Renal cortical epithelial cell (primary cell): ENCODE measurements at places on chromosomes 6 and 20.

GRCh38 chr6:16108921-16109658 is 19.8 kb upstream of the MYLIP start:
- DNase-seq = no peak

GRCh38 chr6:34772940-34773339 is 15.6 kb downstream of the SNRPC start:
- DNase-seq = no peak

DNA sequence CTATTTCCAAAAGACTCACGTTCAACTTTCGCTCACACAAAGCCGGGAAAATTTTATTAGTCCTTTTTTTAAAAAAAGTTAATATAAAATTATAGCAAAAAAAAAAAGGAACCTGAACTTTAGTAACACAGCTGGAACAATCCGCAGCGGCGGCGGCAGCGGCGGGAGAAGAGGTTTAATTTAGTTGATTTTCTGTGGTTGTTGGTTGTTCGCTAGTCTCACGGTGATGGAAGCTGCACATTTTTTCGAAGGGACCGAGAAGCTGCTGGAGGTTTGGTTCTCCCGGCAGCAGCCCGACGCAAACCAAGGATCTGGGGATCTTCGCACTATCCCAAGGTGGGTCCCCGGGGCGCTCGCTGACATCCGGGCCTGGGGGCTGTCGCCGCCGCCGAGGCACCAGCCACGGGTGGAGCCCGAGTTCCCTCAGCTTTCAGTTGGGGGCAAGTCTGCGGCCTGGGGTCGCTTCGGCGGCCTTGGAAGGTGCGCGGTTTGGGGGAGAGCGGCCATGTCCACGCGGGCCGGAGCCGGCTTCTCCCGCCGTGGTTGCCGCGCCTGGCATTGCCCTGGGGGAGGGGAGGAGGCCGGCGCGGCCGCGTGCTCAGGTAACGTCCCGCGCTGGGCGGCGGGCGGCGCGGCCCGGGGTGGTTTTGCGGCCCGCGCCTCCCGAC is 429 bp downstream of the AMD1 start:
- DNase-seq = no peak

- DNase-seq = no peak
Observed at GRCh38 chr6:9085054-9085708, 649.8 kb upstream of the SLC35B3 start.

- no peak for DNase-seq
Observed at GRCh38 chr20:51022803-51023616, at the start of gene KCNG1. KCNG1 (minus strand) TSS chr20:51023107; CDS start chr20:51010338, 12,769 bp downstream.

DNA sequence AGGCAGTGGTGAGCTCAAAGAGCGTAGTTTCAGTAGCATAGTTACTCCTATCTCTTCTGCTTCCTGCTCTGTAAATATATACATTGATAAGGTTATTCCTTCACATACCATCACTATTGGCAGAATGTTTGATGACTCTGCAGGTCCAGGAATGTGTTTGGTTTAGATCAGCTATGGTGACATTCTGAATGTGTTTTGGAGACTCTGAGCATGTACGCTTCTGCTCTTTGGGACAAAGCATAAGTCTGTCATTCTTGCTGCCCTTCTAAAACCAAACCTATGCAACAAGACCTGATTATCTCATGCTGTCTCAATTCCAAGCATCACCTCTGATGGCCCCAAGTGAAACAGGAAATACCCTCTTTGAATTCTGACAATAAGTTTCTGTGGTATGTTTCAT is 1074.3 kb downstream of the KIF16B start:
- no peak for DNase-seq

GRCh38 chr6:128071212-128071611 is 170.4 kb upstream of the THEMIS start:
- no peak for DNase-seq

DNA sequence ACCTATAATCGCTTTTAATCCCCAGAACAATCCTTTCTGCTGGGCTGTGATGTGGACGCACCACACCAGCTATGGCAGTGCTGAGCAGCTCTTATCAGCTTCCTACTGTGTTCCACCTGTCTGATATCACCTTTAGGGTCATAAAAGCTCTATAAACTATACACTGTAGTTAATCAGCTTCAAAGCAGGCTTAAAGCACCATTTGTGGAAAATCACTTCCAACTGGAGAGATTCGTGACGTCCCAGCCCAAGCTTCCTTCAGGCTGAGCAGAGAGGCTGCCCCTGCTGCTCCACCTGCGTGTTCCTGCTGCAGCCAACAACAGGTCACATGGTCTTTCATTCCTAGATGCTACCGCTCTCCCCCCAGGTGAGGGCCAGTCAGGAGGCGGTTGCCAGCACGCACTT is 156.5 kb downstream of the SMOC2 start:
- no peak for DNase-seq

DNA sequence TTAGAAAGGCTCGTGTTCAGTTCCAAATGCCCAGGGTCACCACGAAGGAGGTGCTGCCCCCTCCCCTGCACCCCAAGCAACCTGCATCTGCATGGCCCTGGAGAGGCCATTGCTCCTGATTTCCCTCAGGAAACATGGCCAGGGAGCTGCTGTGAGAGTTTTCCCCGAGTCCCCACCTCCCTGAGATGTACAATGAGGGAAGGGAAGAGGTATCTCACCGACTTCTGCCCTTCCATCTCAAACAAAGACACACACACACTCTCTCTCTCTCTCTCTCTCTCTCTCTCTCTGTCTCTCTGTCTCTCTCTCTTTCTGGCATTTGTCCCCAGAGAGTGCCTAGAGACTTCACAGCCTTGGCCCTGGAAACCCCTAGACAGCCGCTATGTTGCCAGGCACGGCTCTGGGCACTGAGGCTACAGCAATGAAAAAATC is 120.4 kb downstream of the MRPL14 start:
- no peak for DNase-seq

DNA sequence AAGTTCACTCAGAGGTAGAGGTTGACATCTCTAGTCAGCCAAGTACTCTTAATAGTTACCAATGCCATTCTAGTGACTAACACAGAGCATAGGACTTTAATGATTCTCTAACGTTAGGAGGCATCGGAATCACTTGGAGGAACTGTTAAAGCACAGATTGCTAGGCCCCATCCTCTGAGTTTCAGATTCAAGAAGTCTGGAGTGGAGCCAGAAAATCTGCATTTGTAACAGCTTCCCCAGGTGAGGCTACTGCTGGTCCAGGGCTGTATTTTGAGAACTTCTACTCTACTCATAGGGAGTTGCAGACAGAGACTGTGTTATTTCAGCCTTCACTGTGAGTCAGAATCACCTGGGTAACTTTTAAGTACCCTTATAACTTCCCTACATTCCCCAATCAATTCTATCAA is 5.7 kb downstream of the LMBRD1 start:
- peak; percentile 88 for DNase-seq

- DNase-seq = peak; percentile 87
Observed at GRCh38 chr6:145688493-145688905, 46.8 kb downstream of the EPM2A start.

DNA sequence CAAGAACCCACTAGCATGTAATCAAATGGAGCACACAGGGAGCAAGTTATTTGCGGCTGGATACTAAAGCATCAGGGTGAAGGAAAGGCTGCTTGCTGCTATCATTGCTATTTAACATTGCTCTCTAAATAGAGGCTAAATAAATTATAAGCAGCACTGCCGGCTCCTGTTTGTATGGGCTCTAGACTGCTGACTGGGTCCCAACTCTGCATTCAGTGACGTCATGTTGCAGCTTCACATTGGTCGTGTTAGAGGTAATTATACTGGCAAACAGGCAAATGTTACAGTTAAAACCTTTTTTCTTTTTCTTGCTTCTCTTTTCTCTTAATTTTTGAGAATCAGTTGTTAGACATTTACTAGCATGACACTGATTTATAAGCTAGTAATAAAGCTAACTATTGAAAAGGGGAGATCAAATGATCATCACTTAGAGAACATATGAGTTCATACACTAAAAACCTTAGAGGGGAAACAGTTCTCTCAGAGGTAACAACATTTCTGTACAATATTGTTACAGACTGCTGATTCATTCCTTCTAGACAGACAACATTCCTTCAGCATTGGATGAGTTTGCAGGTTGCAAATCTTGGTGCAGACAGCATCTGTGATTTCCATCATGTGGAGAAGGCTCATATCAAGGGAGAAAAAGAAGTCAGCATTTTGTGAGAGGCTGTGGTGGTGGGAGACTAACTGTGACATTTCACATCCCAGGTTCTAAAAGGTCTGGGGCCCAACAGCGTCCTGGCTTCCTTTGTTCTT is 15.9 kb downstream of the RFPL4B start:
- DNase-seq = peak; percentile 1

DNA sequence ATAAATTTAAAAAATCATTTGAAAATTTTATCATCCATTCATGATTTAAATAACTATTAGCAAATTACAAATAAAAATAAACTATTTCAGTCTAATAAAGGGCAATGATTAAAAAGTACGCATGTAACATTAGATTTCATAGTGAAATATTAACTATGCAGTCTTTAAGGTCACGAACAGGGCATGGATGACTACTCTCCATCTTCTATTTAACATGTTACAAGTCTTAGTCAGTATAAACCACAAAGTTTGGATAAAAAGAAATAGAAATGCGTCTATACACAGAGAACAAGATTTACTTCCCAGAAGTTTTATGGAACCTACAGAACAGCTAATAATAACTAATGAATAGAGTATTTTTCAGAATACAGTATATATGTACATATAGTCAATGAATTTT is 1016.0 kb downstream of the EYS start:
- peak; percentile 56 for DNase-seq

DNA sequence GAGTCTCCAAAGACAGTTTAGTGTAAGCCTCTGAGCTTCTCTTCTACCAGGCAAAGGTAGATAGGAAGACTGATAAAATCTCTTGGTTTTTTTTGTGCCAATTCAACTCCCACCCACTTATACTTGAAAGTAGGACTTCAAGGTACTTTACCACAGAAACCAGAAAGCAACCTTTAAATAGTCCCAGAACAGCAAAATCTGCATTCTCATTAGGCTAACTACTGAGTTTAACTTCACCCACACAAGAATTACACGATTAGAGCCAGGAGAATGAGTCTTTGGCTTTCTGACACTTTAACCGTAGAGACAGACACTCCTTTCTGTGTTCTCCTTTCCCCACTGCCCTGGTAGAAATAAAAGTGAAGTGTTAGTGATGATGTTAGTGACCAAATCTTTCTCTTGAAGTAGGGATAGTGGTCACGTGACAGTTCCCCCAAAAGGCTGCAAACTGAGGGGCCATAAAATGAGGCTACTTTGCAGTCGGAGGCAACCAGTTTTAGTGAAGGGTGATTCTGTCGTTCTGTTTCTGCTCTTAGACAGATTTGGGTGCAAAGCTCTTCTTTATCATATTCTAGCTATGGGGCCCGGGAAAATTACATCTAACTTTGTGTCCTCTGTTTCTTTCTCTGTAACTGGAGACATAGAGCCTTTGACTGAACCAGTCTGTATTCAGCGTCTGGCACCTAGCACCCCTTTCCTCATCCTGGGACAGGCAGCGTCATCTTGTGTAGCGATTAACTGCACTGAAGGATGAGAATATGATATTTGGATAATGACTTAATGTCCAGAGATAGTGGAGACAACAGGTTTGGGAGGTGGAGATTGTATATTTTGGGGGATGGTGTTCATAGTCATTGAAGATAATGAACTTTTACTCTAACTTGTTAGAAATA is 206.4 kb upstream of the CITED2 start:
- DNase-seq = no peak

DNA sequence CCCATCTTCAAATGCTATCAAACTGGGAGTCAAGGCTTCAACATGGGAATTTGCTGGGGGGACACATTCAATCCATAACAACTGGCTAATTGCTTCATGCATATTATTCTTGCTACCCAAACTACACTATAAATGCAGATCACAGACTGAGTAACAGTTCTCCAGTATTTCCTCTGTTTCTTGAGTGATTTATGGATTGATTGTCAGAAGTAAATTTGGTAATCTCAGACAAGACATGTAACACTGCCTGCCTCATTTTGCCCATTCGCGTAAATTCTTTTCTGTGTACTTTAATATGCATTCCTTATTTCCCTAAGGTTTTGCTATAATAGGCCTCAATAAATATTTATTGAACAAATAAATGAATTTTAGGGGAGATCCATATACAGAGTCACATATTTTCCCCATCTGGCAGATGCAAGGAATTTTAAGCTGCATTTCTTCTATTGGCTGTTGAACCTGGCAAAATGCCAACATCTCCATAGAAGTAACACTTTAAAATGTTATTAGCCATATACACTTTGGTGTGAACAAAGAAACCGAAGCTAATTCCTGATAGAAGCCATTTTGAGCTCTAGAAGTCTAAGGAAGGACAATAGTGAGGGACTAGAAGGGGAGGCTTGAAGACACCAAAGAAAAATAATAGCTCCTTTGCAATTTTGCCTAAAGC is 98.2 kb downstream of the QRSL1 start:
- no peak for DNase-seq

GRCh38 chr20:54067606-54068174 is 2.7 kb downstream of the BCAS1 start:
- DNase-seq = peak; percentile 100

- DNase-seq = no peak
Observed at GRCh38 chr20:63351811-63352591, 9.1 kb downstream of the CHRNA4 start.

- peak; percentile 61 for DNase-seq
Observed at GRCh38 chr6:139531148-139532115, 157.0 kb upstream of the CITED2 start.

GRCh38 chr20:60011512-60012507 is 53.6 kb downstream of the CDH26 start:
- no peak for DNase-seq

DNA sequence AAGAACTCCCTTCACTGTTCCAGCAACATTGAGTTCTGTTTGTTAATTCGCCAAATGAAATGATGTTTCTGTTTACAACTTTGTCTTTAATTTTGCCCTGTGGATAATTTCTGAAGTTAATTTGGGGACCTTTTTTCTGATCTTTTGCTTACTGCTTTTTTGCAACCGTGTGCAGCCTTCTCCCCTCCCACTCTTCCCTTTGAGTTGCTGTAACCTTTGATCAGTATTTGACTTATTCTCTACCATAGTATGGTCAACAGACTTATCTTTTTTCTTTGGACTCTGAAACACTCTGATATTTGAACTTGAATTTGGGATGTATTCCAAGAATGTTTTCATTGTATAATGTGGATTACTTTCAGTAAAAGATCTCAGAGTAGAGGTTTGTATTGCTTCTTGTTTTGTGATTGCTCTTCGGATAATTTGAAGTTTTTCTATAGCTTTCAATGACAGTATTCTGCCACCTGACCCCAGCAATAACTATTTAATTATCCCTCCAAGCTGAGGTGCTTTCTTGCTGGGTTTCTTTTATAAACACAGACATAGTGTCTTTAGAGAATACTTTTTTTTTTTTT is 46.2 kb downstream of the LRRN4 start:
- DNase-seq = peak; percentile 12
